ENCODE measurements at places on chromosomes 5 and 9.

DNA sequence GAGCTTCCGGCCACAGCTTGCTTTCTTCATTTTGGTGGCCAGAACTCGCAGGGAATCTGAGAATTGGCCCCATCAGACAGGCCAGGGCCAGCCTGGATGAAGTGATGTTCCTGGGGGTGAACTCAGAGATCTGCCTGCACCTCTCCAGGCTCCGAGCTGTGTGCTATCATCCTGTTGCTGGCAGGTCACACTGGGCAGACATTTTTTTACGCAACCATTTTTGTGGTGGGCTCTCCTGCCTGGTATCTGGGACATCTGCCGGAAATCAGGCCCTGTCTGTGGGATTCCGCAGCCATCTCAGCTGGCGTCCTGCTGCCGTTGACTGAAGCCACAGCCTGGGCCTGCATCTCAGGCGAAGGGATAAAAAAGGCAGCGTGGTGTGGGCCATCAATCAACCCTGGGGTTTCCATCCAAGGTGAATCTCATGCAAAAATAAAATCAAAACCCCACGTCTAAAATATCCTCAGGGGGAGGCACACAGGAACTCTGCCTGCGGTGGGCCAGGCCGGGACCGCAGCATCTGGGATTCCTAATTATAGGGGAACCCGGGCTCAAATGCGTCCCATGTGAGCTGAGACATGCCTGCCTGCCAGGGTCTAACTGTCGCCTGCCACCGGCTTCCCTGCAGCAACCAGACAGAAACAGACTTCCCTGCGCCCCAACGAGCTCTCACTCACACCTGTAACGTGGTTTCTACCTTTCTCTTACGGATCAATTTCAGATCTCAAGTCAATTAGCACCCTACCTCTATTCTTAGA lies 174.3 kb downstream of the SYK start:
- DNase-seq = no peak

DNA sequence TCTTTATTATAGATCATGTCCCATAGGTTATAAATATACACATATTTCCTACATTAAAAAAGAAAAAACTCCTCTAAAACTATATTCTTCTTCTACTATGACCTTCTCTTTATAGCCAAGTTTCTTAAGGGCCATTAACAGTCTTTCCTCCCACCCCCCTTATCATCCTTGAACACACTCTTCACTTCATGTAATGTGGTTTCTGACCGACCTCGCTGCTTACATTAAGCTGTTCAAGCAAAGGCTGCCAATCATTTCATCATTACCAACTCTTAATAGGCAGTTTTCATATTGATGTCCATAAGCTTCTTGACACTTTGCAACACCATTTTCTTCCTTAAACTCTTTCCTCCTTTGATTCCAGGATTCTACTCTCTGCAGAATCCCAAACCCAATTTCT lies 283.0 kb upstream of the PCSK5 start:
- no peak for DNase-seq

DNA sequence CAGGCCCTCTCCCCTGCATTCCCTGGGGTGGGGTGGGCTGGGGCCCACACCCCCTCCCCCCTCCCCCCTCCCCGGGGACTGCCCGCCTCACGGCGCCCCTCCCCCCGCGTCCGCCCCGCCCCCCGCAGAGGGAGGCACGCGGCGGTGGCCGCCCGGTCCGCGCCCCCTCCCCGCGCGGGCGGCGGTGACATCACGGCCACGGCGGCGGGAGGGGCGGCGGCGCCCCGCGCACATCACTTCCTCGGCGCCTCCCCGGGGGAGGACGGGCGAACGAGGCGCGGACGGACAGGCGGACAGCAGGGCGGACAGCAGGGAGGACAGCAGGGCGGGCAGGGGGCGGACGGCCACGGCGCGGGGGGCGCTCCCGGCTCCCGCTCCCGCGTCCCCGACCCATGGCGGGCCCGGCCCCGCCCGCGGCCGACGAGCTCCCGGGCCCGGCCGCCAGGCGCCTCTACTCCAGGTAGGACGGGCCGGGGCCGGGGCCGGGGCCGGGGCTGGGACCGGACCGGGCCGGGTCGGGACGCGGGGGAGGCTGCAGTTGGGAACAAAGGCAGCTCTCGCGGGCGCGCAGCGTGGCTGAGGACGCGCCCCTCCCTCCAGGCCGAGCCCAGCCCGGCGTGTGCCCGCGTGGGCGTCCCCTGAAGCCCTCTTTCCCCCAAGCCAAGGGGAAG lies at the start of gene GPSM1:
Gene GPSM1, plus strand, starts transcription at position 236 of the 671 bp plus-strand sequence. Its CDS starts 157 bp downstream, at position 393.
- DNase-seq = peak; percentile 13

GRCh38 chr9:113955076-113955752 lies 79.1 kb downstream of the ZNF618 start:
- no peak for DNase-seq

DNA sequence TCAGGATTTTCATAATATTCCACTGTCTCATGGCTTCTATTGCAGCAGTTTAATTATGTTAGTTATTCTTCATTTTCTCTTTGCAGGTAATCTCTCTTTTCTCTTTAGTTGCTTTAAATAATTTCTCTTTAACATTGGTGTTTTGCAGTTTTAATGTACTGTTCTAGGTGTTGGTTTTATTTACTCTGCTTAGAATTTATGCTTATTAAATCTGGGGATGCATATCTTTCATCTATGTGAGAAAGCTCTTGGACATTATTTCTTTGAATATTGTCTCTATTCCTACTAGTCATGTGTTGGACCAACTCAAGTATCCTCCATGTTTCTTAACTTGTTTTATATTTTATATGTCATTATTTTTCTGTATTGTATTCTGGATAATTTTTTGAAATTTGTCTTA lies 218.7 kb upstream of the TUT7 start:
- DNase-seq = no peak

- DNase-seq = no peak
Observed at GRCh38 chr5:154370119-154370518, 75.7 kb upstream of the SAP30L start.

DNA sequence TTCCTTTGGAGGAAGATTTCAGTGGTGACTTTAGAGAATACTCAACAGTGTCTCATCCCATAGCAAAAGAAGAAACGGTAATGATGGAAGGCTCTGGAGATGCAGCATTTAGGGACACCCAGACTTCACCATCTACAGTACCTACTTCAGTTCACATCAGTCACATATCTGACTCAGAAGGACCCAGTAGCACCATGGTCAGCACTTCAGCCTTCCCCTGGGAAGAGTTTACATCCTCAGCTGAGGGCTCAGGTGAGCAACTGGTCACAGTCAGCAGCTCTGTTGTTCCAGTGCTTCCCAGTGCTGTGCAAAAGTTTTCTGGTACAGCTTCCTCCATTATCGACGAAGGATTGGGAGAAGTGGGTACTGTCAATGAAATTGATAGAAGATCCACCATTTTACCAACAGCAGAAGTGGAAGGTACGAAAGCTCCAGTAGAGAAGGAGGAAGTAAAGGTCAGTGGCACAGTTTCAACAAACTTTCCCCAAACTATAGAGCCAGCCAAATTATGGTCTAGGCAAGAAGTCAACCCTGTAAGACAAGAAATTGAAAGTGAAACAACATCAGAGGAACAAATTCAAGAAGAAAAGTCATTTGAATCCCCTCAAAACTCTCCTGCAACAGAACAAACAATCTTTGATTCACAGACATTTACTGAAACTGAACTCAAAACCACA lies 67.4 kb downstream of the VCAN start:
- DNase-seq = no peak

GRCh38 chr9:95991326-95991725 lies 115.8 kb downstream of the ERCC6L2 start:
- DNase-seq = no peak

GRCh38 chr5:3194271-3194670 lies 401.4 kb upstream of the IRX1 start:
- DNase-seq = no peak

- DNase-seq = no peak
Observed at GRCh38 chr5:123610665-123611405, 98.9 kb downstream of the CSNK1G3 start.

DNA sequence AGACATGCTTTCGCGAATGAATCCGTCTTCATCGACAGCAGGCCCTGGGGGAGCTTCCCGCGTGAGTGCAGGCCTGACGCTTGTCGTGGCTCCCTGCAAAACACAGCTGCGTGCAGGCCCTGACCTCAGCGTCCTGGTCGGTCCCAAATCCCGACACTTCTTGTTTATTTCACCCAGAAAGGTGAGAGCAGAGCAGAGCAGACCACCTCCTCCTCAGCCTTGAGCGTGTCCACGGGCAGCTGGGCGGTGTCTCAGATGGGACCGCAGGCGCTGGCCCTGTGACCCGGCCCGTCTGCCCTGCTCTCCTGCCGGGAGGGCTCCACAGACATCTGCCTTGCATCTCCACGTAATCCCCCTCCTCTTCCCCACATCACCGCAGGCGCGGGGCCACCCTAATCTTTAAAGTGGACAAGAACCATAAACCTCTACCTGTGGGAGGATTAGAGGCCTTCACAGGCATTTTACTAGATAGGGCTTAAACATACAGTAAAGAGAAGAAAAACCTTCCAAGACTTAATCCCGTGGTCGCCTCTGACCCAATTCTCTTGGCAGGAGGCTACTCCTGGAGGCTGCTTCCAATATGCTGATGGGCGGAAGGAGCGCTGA lies 7.5 kb upstream of the LHX3 start:
- no peak for DNase-seq

DNA sequence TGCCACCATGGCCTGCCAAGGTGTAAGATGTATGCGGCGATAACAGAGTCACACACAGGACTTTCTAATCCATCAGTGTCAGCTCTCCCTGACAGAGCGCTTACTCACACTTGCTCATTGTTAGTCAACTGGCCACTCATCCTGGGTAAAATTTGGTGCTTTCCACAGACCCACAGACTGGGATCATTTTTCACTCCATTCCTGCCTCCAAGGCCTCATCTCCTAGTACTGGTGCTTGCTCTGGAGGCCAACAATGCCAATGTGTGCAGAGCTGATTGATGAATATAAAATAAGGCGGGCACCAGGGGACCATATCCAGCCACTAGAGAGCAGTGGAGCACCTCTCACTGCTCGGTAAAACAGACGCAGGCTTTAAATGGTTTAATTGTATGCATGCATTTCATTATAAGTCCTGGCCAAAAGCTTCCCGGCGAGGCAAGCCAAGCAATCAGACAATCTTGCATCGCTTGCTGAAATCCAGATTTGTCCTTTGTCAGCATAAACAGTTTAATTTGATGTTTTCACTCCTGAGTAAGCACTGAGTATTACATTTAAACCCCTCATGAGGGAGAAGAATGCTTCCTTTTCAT lies 22.3 kb downstream of the PSMB7 start:
- no peak for DNase-seq

GRCh38 chr5:17381932-17382331 lies 116.1 kb upstream of the TAF11L2 start:
- DNase-seq = no peak

GRCh38 chr5:147162740-147163139 lies 72.1 kb upstream of the STK32A start:
- no peak for DNase-seq

DNA sequence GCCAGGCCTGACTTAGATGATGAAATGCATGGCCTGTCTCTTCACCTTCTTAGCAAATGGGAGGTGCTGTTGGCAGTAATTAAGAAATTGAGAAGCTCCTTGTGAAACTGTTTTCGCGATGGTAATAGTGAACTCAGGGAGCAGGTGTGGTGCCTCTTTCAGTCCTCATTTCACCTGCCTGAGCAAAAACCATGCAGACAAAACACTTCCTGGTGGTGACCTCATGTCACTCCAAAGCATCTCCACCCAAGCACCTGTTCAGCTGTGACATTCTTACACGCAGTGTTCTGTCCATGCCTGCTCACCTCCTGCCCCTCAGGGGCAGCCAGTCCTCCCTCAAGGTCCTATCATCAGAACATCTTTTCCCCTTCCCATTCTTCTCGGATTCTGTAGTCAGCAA lies 146.5 kb downstream of the CD180 start:
- no peak for DNase-seq

DNA sequence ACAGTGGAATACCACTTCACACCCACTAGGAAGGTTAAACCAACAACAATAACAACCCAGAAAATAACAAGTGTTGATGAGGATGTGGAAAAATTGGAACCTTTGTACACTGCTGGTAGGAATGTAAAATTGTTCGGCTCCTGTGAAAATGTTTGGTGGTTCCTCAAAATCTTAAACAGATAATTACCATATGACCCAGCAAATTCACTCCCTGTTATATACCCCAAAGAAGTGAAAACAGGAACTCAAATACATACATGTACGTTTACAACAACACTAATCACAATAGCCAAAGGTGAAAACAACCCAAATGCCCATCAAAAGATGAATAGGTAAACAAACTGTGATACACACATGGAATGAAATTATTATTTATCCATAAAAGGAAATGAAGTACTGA lies 178.5 kb upstream of the PHYKPL start:
- DNase-seq = no peak

DNA sequence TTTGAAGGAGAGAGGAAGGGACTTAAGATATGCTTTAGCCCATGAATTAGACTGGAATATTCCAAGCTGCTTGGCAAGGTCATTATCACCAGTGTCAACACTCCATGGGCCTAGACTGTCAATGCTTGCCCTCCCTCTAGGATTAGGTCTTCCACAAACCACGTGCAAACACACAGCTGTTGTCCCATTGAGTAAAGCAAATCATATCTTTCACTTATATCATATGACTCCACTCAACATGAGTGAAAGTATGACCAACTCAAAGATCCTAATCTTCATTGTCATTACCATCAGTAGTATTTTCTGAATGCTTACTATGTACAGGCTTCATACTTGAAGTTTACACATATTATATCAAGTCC lies 57.0 kb upstream of the GRAMD2B start:
- DNase-seq = no peak

All from activated CD8-positive, alpha-beta memory T cell treated with anti-CD3 and anti-CD28 coated beads for 4 hours (primary cell).